EH (cell line): ENCODE measurements at places on chromosomes 2 and 18.

GRCh38 chr2:32647180-32647651 lies 19.4 kb downstream of the TTC27 start:
- peak; percentile 87 for DNase-seq

- no peak for DNase-seq
Measured at GRCh38 chr2:40396124-40396523, 55.8 kb downstream of the SLC8A1 start.

- no peak for DNase-seq
Measured at GRCh38 chr2:13550285-13551231, 833.8 kb downstream of the TRIB2 start.

GRCh38 chr2:75792996-75793395 lies 82.3 kb upstream of the GCFC2 start:
- DNase-seq: no peak

DNA sequence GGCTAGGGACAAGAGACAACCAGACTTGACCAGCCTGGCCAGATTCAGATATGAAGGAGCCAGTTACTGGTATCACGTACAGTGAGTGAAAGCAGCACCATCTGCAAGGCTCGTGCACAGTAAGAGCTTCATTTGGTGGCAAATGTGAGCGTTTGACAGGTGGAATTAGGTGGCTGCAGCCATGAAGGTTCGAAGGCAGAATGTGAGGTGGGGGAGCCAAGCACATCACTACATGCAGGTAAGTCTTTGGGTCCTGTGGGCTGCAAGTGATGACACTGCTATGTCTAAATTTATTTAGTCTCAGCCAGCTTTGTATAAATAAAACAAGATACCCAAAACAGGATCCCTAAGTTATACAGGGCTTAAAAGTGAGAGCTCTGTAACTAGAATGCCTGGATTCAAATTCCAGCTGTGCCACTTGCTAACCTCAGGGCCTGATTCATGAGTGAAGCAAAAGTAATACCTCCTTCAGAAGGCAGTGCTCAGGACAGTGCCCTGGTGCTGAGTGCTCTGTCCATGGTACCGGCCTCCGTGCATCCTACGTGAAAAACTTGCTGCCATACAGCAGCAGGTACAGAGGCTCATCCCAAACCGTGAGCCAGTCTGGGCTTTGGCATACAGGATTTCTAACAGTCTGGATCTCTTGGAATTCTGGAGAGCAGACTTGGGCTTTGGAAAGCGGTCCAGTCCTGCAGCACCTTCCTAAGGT lies 18.6 kb downstream of the DDX18 start:
- peak; percentile 55 for DNase-seq

DNA sequence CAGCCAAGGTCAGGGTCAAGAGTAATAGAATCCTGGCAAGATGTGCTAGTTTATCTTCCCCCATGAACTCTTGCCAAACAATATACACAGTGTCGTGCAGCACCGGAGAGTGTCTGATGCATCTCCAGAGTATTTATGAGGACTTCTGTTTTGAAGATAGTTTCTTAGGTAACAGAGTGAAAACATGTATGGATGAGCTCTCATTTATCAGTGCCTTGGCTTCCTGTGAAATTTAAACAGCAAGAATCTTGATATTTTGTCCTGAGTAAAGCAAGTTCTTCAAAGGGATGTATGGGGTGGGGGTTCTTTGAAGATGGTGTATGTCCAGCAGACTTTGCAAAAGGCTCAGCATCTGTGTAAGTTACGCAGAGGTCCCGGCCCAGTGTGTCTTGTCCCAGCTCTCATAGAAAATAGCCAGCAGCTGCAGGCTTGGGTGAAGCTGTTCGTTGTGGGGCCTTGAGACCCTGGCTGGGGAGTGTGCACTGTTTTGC lies 361.0 kb upstream of the NT5C1B start:
- peak; percentile 94 for DNase-seq

- DNase-seq: no peak
Measured at GRCh38 chr2:216678813-216679657, 16.3 kb downstream of the IGFBP5 start.

GRCh38 chr2:47908682-47909081 lies 2.4 kb upstream of the FBXO11 start:
- no peak for DNase-seq

GRCh38 chr18:63065172-63065571 lies 254.4 kb downstream of the BCL2 start:
- DNase-seq: no peak

DNA sequence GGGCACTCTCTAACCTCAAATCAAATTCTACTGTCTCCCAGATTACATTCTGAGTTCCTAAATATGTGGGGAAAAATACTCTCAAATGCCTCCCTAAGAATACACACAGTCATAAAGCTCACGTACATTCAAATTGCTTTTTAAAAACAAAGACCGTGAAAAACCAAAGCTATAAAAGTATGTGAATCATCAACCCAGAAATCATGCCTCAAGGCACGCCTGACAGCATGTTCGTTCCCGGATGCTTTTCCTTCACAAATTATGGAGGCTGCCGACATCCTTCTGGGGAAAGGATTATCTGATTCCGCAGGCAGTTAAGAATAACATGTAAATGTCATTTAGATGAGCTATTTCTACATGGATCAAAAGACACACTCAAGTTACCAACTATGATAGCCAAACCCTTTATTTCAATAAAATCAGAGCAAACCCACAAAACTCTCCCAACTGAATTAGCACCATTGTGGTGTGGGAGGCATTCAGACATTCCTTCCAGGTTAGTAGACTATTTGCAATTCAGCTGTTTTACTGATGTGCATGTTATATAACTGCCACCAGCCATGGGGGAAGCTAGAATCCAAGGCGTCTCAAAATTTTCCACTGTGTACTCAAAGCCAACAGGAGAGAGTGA lies 398.2 kb upstream of the TRIB2 start:
- DNase-seq: peak; percentile 98

GRCh38 chr2:85706063-85706462 lies 11.9 kb downstream of the GNLY start:
- DNase-seq: no peak

- no peak for DNase-seq
Measured at GRCh38 chr2:208669394-208669793, 262.8 kb downstream of the PTH2R start.
